Activated CD4-positive, alpha-beta T cell treated with anti-CD3 and anti-CD28 coated beads, Interleukin-2, amount 10 ng/mL, durations not matched to agents 7 days and 5 days (primary cell): ENCODE measurements at places on chromosomes 4 and X.

DNA sequence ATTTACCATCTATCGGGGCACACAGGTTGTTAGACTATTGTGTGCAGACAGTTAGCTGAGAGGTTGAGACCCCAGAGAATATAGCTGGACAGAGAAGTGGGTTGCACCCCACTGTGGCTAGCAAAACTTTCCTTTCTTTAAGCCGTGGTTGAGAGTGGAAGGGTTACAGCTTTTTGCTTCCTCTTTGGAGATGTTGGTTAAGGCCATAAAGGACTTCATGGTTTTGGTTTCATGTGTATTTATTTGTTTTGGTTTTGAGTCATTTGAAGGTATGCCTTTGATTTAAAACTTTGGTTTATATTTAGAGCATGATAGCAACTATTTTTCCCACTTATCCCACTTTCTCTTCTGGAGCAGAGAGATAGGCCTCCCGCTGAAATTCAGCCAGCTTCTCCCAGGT, 274.3 kb upstream of the IL1RAPL1 start:
- no peak for DNase-seq

DNA sequence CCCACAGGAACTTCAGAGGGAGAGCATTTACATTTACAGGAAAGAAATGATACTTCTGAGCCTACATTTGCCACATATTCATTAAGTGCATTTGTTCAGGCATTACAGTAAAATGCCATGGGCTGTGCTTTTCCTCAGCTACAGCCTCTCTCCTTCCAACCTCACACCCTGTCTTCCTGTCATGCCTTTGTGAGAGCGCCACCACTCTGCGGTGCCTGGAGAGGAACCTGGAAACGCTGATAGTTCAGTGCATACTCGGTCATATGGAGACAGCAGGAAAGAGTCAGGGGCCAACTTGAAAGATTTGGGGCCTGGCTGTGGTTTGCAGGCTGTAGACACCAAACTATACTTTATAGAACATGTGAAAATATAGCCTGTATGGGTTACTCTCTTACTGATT, 40.5 kb downstream of the NFKB1 start:
- DNase-seq: peak; percentile 24

DNA sequence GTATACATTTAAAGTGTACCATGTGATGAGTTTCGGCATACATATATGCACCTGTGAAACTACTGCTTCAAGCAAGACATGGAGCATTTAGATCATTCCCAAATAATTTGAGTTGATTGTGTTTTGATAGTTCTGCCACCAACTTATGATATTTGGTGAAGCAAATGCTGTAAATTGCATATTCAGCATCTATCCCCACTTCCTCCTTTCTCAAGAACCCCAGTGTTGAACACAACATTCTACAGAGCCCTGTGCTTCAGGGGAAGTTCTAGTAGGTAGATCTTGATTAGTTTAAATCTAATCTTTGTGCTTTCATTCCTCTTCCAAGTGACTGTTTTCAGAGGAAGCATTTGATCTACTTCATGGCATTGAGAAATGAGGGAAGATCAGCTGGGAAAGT, 5.4 kb upstream of the SHROOM3 start:
- DNase-seq: no peak

DNA sequence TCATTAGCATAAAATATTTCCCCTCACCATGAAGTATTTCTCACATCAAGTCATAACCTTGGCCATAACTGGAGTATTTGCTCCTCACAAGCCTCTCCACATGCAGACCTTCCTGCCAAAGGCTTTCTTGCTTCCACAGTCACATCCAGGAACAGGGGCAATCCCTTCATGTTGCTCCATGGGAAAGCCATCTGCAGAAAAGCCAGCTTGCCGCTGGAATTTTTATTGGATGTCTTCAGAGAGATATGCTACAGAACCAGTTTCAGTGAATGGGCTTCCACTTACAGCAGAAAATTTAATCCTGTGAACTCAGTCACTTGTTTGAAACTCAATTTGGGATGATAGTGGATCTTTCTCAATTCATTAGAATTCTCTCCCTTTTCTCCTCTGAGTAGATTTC, 3.2 kb upstream of the CDKN2AIP start:
- no peak for DNase-seq

- no peak for DNase-seq
These were observed 634.0 kb upstream of the FTHL17 start for GRCh38 chrX:31705816-31706215.

DNA sequence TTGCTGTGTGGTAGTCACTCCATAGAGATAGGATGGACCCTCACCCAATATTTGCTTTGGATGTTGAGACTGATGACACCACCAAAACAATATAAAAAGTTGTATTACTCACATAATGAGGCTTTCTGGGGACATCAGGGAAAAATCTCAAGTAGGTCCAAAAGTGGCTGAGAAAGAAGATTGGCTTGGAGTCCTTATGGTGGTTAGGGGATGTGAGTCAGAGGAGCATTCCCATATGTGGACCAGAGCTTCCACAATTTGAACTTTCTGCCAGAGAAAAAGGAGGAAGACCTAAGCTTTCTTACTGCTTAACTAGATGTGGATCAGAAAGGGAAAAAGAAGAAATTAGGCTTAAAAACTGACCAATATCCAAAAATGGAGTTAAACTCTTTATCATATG, 460.5 kb downstream of the SH3BGRL start:
- DNase-seq: no peak
